ENCODE measurements at places on chromosomes 3 and 15.

DNA sequence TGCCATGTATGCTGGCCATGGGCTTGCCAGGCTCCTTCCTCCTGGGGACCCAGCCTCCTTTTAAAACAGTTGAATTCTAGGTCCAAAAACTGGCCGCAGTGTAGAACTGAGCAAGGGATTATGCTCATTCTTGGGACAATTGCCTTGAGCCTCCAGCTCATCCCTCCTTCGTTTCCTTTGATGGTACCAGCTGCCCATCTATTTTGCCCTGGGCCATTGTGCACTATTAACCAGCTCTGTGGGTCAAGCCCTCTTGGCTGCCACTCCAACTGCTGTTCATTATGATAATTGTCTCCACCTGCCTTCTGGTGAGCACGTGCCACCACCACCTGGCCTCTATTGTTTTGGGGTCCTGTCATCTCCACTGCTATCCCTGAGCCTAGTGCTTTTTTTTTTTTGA, 75.8 kb upstream of the SYN2 start:
- no peak for DNase-seq

GRCh38 chr3:24299806-24300626, 194.6 kb downstream of the THRB start:
- no peak for DNase-seq

- no peak for DNase-seq
Observed at GRCh38 chr3:67349551-67350174, 304.7 kb downstream of the SUCLG2 start.

DNA sequence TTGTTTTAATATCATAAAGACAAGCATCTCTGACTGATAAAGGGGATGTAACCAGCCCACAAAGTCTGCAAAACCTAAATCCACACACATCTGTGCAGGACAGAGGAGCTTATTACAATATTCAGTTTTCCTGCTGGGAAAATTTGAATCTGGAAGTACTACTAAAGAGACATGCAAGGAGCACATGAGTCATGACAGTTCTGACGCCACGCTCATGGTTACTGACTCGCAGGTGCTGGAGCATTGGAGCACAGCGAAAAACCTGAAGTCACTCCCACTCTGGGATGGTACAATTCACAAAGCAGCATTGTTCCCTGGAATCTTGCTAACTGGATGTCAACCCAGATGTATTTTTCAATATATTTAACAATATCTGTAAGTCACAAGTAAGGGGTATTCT, 7.6 kb upstream of the ISL2 start:
- DNase-seq, result no peak

- DNase-seq, result no peak
Observed at GRCh38 chr15:55420171-55420866, 12.0 kb downstream of the PIERCE2 start.

DNA sequence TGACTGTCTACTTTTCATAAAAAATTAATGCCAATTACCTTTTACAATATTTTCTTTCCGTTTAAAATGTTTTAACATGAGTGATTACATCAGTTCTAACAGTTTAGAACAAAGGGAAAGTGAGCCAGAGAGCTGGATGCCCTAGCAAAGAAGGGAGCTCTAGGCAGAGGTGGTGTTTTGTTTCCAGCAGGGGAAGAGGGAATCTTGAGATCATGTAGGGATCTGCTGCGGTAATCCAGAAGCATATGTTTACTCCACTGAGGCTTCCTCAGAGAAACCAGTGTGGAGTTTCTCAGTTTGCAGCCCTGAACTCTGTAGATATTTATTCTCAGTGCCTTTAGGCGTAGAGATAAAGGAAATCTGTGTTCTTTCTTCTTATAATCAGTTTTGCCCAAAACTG, 399.3 kb downstream of the NLGN1 start:
- DNase-seq, result no peak

GRCh38 chr3:56673781-56674457, 9.1 kb downstream of the TASOR start:
- no peak for DNase-seq

- no peak for DNase-seq
Observed at GRCh38 chr3:49924683-49925082, 4.9 kb downstream of the MON1A start.

DNA sequence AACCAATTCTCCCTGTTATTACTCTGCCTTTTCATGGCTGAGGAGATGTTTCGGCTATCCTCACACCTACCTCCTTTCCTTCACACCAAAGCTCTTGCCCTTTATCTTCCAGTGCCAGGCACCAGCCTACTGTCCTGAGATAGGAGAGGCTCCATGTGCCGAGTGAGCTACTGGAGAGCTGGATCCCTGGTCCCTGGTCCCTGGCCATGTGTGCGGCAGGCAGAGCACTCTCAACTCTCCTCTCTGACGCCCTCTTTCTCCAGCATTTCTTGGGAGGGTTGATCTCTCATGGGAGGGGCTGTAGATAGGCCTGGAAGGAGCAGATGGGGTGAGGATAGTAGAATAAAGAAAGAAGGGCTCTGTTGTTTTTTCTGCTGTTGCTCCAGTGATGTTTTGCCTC, 277.1 kb upstream of the UMPS start:
- DNase-seq, result no peak

DNA sequence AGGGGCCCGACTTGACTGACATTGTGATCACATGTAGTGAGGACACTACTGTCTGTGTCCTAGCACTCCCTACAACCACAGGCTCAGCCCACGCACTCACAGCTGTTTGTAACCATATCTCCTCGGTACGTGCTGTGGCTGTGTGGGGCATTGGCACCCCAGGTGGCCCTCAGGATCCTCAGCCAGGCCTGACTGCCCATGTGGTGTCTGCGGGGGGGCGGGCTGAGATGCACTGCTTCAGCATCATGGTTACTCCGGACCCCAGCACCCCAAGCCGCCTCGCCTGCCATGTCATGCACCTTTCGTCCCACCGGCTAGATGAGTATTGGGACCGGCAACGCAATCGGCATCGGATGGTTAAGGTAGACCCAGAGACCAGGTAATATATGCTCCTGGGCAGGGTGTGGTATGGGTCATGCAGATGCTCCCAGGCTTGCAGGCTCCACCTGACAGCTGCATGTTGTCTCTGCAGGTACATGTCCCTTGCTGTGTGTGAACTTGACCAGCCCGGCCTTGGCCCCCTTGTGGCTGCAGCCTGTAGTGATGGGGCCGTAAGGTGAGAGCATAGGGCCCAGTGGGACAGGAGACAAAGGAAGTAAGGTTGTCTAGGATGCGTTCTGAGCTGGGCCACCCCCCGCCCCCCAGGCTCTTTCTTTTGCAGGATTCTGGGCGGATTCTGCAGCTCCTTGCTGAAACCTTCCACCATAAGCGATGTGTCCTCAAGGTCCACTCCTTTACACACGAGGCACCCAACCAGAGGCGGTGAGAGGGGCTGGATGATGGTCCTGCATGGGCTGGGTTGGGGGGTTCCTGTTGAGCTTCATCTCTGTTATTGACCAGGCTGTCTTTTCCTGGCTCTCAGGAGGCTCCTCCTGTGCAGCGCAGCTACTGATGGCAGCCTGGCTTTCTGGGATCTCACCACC, 4.4 kb downstream of the DALRD3 start:
- no peak for DNase-seq

DNA sequence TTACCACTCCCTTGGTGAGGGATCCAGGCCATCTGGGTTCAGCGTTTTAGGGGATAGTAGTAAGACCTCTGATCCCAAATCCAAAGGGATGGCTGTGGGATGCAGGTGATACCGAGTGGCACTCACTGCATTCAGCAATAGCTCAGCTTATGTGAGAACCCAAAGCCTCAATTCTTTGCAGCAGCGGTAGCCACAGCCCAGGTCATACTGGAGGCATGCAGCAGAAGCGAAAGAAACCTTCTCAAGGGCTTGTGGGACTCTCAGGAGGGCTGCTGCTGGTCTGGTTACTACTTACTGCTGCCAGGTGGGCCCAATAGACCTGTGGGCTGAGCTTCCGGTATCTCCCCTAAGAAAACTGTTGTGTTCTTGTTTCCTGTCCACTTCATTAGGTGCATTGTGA, 38.0 kb downstream of the CHCHD6 start:
- no peak for DNase-seq

DNA sequence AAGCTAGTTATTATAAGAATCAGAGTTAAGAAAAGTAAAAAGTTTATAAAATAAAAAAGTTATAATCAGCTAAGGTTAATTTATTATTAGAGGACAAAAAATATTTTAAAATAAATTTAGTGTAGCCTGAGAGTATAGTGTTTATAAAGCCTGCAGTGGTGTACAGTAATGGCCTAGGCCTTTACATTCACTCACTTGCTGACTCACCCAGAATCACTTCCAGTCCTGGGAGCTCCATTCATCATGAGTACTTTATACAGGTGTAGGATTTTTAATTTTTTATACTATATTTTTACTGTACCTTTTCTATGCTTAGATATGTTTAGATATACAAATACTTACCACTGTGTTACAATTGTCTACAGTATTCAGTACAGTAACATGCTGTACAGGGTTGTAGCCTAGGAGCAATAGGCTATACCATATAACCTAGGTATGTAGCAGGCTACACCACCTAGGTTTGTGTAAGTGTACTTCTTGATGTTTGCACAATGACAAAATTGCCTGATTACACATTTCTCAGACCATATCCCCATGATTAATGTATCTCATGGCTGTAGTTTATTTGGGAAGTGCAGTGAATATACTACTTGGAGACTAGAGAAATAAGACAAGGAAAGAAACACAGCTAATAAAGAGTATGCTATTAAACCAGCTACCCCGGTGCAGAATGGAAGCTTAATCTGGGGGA, 101.9 kb upstream of the GALNT15 start:
- no peak for DNase-seq

GRCh38 chr3:62119139-62119538, 254.2 kb downstream of the FEZF2 start:
- DNase-seq, result no peak

DNA sequence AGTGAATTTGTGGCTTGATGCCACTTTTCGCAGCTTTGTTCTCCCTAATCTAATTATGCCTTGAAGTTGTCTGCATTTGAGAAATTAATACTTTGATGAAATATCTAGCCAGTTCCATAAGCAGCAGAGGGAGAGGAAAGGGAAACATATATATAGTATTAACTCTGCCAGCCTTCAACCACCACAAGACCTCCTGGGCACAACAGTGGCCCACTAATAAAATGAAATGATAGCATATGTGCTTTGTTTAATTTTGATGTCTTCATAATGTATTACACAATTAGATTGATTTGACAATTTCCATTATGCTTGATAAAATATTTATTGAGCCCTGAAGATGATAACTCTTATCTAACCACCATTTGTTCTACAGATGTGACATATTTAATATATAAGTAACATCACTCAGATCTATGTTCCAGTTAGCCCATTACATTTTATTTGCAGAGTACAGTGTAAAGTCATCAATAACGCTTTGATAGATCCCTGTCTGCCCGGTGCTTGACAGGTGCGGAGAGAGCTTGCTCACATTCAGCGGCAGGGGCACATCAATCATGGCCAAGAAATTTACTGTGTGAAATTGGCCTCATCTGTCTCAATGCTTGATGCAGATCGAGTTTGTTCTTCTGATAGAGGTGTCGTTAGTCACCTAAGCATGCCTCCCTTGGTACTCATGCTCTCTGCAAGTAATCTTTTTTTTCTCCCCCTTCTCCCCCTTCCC, 187.4 kb downstream of the MECOM start:
- DNase-seq, result no peak

DNA sequence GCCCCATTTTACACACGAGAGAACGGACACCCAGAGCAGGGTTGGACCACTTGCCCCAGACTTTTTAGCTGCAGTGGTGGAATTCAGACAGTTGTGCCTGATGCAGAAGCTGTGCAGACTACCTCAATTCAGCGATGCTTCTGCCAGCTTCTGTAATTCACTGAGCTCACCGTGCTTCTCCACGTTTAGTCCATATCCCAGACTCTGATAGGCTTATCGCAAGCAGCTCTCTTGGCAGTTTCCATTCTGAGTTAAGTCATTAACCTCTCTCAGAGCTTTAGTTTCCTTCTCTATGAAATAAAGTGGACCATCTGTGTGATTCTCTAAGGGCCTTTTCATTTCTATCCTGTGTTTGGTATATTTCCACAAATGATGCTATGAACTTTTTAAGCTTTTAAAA, 37.1 kb downstream of the ABHD17C start:
- DNase-seq, result no peak

- DNase-seq, result no peak
Observed at GRCh38 chr15:66224946-66225345, 28.6 kb downstream of the MEGF11 start.

- no peak for DNase-seq
Observed at GRCh38 chr3:30660136-30660535, 53.7 kb downstream of the TGFBR2 start.

Data from stimulated activated CD8-positive, alpha-beta memory T cell treated with anti-CD3 and anti-CD28 coated beads, Interleukin-15, amount 100 ng/mL, for 24 hours (primary cell).